ENCODE measurements at places on chromosomes 1 and 21. TPM values are rescaled to one million over a fixed set of nuclear protein-coding genes. Genes with fewer than 3 reads are reported as not detected.

- DNase-seq = no peak
Measured at GRCh38 chr1:17163789-17164666, 40.9 kb upstream of the PADI1 start.

- DNase-seq = no peak
Measured at GRCh38 chr1:204367193-204367858, 7.6 kb upstream of the PLEKHA6 start.

DNA sequence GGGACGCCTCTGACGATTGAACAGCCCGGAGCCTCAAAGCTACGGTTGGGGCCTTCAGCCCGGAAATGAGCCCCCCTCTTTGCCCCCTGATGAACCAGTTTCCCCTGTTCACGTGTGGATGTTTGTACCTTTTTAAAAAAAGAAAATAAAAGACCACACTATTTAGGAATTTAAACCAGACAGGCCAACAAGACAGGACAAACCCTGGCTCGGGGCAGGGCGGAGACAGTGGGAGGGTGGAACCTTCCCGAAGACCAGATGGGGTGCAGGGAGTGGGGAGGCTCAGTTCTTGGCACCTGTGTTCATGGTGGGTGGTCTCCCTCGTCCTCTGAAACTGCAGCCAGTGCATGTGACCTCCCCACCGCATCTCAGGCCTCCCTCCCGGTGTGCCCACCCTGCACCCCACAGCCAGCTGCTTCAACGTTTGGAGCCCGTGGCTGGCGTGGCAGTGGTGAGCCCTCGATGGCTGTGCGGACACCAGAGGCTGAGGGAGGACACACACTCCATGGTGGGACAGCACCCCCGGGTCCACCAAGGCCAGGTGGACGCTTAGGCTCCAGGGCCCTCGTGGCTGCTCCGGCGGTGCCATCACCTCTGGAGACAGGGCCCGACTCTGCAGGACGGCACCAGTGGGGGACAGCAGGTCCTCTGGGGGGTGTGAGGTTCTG lies 45.6 kb downstream of the COL18A1 start:
- DNase-seq = no peak

- peak; percentile 44 for DNase-seq
Measured at GRCh38 chr1:63868268-63868781, 94.5 kb downstream of the ROR1 start.

- no peak for DNase-seq
Measured at GRCh38 chr1:223738465-223739365, 26.4 kb downstream of the CAPN2 start.

DNA sequence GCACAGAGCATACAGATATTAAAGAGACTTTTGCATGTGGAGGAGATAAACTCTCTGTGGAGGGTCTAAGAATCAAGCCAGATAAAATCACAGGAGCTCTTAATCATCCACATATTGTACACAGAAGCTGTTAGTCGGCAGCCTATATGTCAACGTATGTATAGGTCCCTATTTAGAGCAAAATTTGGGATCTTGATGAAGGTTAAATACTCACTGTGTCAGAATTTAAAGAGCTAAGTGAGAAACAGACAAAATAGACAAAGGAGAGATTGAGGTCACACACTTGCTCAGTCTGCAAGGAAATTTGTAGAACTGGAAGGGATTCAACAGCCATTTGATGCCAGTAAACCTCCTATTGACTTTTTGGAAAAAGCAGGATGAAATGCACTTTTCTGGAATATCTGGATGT lies 4.1 kb upstream of the IRF2BP2 start:
- DNase-seq = peak; percentile 25

- DNase-seq = no peak
Measured at GRCh38 chr1:27561124-27561899, 42.6 kb downstream of the AHDC1 start.

- DNase-seq = no peak
Measured at GRCh38 chr21:22892028-22892427, 1893.8 kb downstream of the NCAM2 start.

DNA sequence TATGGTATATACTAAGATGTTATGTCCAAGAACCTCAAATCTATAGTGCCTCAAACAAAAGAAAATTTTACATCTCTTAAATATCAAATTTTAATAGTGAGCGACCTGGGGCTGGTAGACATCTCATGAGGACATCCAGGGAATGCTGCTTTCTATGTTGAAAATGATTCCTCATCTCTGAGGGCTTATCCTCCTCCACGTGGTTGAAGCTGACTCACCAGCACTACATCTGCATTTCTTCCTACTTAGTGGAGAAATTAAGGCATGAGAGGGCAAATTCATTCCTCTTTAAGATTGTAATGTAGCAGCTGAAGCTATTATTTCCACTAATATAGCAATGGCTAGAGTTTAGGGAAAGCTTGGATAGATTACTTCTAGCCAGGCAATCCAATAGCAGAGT lies 529.5 kb downstream of the COL11A1 start:
- DNase-seq = peak; percentile 11

- peak; percentile 56 for DNase-seq
Measured at GRCh38 chr21:32861866-32862265, 90.3 kb upstream of the PAXBP1 start.

DNA sequence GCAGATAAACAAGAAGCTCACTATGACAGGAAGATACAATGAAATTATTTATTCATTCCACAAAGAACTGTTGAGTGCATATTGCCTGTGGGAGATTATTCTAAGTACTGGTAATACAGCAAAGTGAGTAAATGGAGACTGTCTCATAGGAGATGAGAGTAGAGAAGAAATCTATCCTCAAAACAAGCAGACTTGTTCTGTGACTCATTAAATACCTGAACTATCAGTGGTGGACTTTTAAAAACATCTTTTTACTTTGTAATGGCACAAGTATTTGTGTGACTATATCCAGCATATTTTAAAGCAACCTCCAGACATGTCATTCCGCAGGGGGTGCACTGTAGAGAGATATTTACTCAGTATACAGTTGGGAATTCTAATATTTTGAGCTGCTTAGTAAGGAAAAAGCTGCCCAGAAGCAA lies 259.2 kb downstream of the FMN2 start:
- DNase-seq = peak; percentile 72

GRCh38 chr1:235722858-235723257 lies 73.3 kb upstream of the GNG4 start:
- no peak for DNase-seq

DNA sequence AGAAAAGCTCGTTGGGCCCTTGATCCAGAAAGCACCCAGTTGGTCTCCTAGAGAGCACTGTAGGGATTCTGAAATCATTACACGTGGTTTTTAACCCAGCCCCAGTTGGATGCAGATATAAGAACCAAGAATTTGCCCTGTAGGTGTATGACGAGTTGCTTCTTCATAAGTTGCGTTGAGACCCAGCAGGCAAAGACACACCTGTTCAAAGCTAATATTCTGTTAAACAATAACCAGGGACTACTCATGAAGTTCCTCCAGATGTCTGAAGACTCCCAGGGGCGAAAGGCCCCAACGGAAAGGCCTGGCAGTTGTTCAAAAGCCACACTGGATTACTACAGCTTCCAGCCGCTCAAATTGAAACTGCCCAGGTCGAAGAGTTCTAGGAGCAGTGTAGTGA lies 88.6 kb upstream of the HNRNPU start:
- no peak for DNase-seq

- no peak for DNase-seq
Measured at GRCh38 chr1:147851149-147851548, 51.4 kb upstream of the GJA8 start.

GRCh38 chr1:20426923-20427322 lies 59.1 kb downstream of the CAMK2N1 start:
- peak; percentile 85 for DNase-seq

DNA sequence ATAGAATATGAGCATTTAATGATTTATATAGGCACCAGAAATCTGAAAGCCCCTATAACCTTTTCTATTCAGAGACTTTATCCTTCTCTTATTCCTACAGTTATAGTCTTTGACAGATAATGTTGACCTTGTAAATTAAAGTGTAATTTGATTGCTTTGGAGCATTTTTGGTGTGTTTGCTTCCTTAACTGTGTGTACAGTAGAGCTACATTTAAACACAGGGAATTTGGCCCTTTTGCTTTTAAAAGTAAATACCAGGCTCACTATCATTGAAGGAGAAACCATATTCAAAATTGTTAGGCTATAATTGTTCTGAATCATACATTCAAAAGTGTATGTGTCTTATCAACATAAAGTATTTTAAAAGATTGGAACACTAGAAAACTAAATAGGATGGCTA lies 33.0 kb downstream of the STXBP3 start:
- DNase-seq = no peak

DNA sequence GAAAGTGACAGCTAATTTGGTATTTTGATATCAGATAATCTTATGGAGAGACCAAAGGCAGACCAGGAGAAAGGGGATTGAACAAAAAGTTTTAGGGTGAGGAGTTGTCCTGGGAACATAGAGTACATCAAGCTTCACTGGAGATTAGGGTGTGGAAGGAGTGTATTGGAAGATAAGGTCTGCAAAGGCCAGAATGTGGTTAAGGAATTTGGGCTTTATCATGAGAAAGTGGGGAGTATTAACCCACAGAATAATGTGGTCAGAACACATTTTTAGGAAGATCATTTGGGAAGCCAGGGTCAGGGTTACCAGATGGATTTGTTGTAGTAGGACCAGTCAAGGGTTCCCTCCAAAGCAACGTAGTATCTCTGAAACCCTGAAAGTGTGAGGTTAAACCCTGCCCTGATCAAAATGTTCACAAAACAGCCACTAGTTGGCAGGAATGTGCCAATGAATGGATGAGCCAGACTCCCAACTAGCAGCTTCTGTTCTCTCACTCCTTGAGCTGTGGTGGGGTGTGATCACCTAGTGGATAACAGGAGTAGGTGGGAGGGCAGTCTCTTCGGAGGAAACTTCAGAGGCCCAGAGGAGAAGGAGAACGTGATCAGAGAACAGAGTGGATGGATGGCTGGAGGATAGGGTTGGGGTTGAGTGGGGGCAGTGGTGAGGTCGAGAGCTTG lies 35.8 kb downstream of the SLC2A1 start:
- DNase-seq = peak; percentile 79

GRCh38 chr1:150072959-150073358 lies 5.4 kb downstream of the VPS45 start:
- peak; percentile 23 for DNase-seq

- DNase-seq = peak; percentile 99
Measured at GRCh38 chr1:7401814-7402547, 369.1 kb upstream of the VAMP3 start.

DNA sequence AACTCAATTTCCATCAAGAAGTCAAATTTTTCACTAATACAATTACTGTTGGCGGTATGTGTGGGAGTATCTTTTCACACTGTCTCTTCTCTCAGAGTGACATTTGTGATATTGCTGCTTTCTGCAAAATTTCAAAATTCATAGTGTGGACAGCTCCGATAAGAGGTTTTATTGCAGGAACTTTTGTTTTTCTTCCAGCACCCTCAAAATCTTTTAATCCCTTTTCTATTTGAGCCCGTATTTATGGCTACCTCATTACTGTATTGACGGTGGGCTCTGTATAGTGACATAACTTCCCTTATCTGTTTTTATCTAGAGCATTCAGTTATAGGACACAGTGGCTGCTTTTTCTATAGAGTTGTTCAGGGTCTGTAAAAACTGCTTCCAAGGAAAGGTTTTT lies 794.4 kb upstream of the TMPRSS15 start:
- DNase-seq = no peak

- no peak for DNase-seq
Measured at GRCh38 chr1:160579216-160579701, at the start of gene CD84. Gene CD84, minus strand, starts transcription at chr1:160579496. Its CDS starts 59 bp downstream, at chr1:160579437.

DNA sequence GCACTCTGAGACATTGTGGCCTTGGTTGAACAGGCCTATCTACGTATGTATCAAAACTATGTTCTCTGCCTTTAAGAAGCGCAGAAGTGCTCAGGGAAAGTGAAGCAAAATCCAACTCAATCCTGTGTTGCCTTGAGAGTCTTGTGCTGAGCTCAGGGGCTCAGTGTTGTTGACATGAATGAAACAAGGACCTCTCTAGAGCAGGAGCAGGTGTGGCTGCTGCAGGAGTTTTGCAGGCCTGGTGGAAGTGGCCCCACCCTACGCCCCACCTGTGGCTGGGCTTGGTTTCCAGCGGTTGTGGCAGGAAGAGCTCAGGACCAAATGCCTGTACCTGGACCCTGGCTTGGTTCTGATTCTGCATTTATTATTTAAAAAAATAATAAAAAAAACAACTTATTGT lies 20.9 kb downstream of the CA6 start:
- DNase-seq = no peak

GRCh38 chr1:206705191-206705590 lies 20.5 kb downstream of the MAPKAPK2 start:
- DNase-seq = peak; percentile 95

DNA sequence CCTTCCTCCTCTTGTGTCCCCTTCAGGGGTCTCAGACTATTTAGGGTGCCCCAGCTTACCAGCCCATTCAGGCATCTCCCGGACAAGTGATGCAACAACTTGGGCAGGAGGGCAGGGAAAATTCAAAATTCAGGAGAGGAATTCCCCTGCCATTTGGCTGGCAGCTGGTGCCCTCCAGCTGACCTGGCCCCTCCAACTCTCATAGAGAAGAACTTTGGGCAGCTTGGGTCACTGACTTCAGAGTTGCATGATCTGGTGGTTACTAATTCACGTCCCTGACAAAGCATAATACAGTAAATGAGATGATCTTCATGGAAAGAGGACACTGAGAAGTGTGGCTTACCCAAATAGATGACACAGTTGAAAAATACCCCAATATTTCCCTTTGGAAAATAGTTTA lies at the start of gene FCAMR:
FCAMR (minus strand) TSS at position 15 of the 400 bp plus-strand sequence. CDS start 335 bp downstream, outside the sequence.
- DNase-seq = peak; percentile 19

DNA sequence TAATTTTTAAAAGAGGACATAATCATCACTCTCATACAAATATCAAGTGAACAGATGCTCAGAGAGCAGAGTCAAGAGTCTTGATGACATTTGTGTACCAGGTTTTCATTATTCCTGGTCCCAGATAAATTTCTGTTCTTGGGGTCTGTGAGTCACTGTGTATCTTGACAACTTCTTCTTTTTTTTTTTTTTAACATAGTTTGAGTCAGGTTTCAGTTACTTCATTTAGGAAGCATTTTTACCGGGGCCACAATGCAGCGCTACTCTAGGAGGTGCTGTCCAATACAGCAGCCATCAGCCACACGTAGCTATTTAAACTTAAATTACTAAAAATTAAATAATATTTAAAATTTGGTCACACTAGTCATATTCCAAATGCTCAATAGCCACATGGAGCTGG lies 188.1 kb upstream of the SAMSN1 start:
- no peak for DNase-seq

GRCh38 chr1:219086956-219087469 lies 86.7 kb upstream of the LYPLAL1 start:
- no peak for DNase-seq

- peak; percentile 26 for DNase-seq
Measured at GRCh38 chr1:183416850-183417771, 1.1 kb downstream of the NMNAT2 start.

INTS11 gene
- 85.4 TPM for total RNA-seq

FNDC10 gene
- 3.3 TPM for total RNA-seq

DYNLT4 gene
- 0.19 TPM for total RNA-seq

SLC50A1 gene
- 24.7 TPM for total RNA-seq

KCNK2 gene
- 5.6 TPM for total RNA-seq

GPR37L1 gene
- not detected for total RNA-seq

ZNF695 gene
- total RNA-seq = 5.8 TPM

SMIM12 gene
- total RNA-seq = 36.4 TPM

DIRAS3 gene
- 25.7 TPM for total RNA-seq

MROH7 gene
- not detected for total RNA-seq

OVAAL gene
- total RNA-seq = 0.11 TPM

GPN2 gene
- 12.2 TPM for total RNA-seq

PRDX6 gene
- 258 TPM for total RNA-seq

ACOT11 gene
- total RNA-seq = 9.9 TPM
